Activated CD4-positive, CD25-positive, alpha-beta regulatory T cell (primary cell): ENCODE measurements at places on chromosomes 13 and 19.

DNA sequence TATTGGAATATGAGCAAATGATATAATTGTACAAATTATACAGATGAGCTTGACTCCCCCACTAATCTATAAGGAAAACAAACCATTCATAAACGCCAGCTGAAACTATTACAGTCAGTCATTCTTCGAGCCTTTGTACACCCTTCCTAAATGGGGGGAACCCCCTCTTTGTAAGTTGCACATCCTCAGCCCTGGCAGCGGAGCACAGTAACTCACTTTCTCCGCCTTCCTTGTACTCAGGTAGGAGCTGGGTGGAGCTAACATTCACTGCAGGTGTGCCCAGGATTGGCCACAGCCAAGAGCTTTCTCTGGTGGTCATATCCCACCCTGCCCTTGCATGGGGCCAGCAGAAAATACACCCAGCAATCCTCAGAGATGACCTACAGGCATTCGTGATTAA is 28.6 kb downstream of the PIN1 start:
- DNase-seq, result no peak

GRCh38 chr13:106617561-106617960 is 49.6 kb upstream of the ARGLU1 start:
- no peak for DNase-seq

- DNase-seq, result no peak
Observed at GRCh38 chr13:106568299-106569003, 514 bp upstream of the ARGLU1 start.

GRCh38 chr19:47765523-47766358 is 12.8 kb upstream of the SELENOW start:
- no peak for DNase-seq

DNA sequence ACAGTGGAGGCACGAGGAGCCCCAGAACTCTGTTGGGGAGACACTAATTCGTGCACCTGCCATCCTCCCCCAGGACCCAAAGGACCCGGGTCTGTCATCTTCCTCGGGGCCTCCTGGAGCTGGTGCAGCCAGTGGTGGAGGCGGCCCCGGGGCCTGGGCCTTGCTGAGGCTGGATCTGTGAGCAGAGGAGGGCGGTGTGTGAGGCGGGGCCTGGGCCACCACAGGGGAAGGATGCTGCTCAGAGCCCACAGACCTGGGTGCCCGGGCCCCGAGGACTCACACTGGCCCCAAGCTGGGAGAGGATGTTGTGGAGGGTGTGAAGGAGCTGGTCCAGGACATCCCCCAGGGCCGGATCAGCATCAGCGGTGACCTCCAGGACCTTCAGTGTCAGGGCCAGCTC is 8.3 kb downstream of the IFNL3 start:
- DNase-seq, result no peak

GRCh38 chr19:15449620-15450527 is at the start of gene WIZ:
TSS of gene WIZ (minus strand) at chr19:15449956. CDS start at chr19:15448307, 1,649 bp downstream.
- peak; percentile 79 for DNase-seq

- no peak for DNase-seq
Observed at GRCh38 chr13:97234742-97235141, 12.6 kb downstream of the MBNL2 start.

DNA sequence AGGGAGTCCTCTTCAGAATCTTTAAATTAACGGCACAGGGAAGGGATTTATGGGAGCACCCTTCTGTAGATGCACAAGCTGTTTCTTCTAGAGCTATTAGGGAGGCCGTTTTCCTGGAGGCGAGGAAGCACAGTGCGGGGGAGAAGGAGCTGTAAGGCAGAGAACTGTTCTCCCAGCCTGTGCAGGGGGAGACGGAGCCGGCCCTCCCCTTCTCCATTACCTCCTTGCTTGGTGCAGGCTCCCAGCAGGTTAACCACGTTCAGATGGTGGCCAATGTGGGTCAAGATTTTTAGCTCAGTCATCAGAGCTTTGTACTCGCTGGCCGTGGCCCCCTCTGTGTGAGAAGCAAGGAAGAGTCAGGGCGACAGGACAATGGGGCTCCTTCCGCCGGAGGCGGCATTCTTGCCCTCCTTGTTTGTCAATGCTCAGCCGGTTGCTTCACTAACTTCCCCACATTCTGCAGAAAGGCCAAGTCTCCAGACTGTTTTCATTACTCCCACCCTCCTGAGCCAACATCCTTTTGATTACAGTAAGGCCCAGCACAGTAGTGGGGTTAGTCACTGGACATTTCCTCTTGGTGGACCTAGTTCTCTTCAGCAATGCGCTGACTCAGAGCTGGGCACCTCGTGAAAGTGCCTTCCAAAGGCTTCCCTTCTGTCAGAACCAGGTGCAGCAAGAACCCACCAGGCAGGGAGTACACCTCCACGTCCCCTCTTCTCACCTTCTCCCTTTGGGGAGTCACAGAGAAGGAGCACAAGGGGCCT is 165.4 kb downstream of the FLT1 start:
- no peak for DNase-seq

DNA sequence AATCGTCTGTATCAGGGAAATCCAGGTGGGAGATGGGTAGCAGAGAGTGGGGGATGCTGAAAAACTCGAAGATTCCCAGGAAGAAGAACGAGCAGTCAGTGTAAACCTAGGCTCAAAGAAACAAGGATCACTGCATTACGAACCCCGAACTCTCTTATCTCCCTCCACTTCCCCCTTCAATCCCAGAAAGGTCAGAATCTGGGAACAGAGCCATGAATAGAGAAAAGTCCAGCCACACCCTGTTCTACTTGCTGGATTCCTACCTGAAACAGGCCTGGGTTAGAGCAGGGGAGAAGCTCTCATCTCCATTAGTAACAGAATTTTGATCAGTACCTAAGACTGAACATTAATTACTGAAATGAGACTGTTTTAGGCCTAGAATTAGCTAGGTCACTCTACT is 24.4 kb downstream of the EPSTI1 start:
- DNase-seq, result no peak

DNA sequence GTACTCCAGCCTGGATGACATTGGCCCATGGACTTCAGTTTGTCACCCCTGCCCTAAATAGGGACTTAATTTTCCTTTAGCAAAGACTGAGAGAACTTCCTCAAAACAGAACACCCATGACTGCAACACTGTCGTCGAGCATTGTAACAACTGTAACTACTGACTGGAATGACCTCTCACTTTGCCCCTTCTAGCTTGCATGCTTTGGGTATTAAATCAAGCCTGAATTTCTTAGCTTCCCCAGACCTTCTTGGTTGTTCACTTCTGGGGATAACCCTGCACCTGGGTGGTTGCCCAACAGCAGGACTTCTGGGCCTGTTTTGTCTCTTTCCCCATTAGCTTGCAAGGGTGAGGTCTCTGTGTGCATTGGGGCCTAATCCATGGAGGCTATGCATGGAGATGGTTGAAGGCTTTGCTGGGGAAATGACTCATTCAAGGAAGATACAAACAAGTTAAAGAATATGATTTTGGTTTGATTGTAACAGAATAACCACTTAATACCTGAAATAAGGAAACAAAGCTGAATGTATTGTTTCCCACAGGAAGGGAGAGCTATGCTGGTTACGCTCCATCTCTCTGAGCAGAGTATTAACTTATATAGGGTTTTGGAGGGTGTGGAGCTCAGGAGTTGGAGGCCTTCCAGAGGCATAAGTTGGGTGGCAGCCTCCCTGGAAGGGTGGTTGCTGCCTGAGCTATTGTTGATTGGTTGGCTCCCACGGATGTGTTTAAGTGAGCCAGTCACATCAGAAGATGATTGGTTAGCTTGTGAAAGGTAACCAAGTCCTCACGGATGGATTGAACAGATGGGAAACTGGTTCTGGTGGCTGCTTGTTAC is 34.7 kb upstream of the UBAC2 start:
- no peak for DNase-seq

DNA sequence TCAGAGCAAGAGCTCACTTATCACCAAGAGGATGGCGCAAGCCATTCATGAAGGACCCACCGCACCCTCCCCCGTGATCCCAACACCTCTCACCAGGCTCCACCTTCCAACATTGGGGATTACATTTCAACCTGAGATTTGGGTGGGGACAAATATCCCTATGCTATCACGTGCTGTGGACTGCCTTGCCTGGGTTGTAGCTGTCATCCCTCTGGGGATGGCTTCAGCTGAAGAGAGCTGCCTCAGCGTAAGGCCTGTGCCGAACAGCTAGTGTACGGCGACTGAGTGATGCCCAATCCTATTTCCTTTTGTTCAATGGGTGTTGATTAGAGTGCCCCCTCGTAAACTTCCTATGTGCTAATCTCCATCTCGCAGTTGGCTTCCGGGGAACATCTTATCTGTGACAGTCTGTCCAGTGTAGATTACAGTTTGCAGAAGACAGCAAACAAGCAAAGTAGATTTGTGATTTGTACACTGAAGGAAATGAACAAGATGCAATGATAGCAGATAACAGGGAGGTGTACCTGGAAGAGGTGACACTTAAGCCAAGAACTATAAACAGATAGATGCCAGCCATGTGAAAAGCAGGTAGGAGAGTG is 11.8 kb upstream of the RCBTB1 start:
- DNase-seq, result no peak

GRCh38 chr13:106291006-106291405 is 244.5 kb downstream of the EFNB2 start:
- DNase-seq, result no peak

GRCh38 chr13:32007494-32007893 is 24.1 kb upstream of the FRY start:
- no peak for DNase-seq

- DNase-seq, result no peak
Observed at GRCh38 chr19:10752237-10752912, 34.5 kb downstream of the DNM2 start.

GRCh38 chr19:40266912-40267600 is 18.1 kb downstream of the AKT2 start:
- no peak for DNase-seq

DNA sequence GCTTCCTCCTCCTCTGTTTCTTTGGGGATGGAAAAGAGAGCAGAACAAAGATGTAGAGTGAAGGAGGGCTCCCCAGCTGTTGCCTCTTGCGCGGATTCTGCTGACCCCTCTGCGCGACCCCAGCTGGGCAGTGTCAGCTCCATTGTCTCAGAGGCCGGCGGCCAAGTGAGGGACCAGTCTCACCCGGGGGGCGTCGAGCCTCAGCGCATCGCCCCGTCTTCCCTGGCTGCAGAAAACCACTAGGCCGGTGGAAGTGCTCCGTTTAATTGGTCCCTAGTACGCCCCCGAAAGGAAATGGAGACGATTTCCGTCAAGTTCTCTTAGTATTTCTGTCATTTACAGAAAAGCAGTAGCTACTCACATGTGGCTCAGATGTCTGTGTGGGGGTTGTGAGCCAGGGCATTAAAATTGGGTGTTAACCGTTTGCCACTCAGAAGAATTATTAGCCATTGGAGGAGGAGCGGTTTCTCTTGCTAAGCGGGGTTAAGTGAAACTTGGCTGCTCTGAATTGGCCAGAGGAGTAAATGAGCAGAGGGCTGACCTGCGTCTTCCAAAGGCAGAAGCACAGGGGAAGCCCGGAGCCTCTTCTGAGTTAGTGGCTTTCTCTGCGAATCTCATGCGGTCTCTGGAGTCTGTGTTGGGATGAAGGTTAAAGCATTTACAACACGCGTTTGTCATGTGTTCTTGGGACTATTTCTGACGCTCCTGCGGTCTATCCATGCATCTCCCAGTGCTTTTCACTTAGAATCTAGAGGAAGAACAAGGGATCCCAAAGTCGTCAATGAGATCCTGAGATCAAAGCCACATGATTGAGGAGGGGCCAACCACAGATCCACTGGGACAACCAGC is 132.8 kb upstream of the MYO16 start:
- no peak for DNase-seq

DNA sequence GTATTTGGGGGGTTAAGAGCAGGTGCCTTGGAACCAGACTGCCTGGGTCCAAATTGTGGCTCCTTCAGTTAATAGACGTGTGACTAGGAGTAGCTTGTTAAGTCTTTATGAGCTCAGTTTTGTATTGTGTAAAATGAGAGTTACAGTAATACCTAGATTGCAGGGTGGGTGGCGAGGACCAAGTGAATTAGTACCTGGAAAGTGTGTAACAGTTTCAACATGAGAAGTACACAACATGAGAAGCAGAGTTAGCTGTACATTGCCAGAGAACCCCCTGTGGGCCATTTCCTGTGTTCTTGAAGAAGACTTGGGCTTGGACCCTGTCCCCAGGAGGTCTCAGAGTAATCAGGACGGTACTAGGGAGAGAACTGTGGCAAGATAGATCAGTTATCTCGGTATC is 36.8 kb downstream of the PPP2R1A start:
- DNase-seq, result no peak

- no peak for DNase-seq
Observed at GRCh38 chr13:40023595-40024203, 368.2 kb downstream of the COG6 start.

DNA sequence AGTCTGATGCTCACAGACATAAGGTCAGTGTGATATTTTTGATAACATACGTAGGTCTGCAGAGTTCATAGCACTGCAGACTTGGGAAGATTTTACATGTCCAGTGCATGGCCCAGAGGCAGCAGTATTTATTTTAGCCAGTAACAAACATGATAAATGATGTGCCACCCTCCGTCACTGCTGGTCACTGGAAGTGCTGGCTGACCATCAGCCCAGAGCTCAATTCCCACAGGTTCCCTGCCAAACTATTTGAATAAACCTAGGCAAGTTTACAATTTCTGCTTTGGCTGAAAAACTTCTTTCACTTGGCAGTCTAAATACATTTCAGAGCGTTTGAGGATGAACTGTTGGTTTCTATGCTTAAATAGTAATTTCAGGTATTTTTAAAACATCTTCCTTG is 135.5 kb upstream of the EDNRB start:
- DNase-seq, result no peak

DNA sequence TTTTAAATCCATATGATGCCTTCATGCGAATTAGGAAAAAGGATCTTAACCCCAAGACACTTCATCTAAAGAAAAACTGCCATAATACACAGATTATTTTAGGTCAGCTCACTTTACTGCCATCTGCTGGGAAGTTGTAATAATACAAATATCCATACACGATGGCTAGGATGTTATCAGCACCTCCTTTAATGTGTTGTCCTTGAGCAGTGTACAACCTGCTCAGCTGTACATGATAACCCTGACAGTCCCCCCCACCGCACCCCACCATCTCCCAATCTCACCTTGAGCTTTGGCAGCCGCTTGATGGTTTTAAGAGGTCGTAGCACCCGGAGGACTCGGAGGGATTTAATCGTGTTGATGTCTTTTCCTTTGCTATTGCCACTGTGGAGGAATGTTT is 112.2 kb downstream of the IER2 start:
- no peak for DNase-seq

- DNase-seq, result no peak
Observed at GRCh38 chr13:37597477-37598025, 1.0 kb downstream of the POSTN start.
